ENCODE measurements at places on chromosomes 11 and 22.
A peak's percentile ranks its signal among the peaks of the same experiment; 100 is the strongest.

DNA sequence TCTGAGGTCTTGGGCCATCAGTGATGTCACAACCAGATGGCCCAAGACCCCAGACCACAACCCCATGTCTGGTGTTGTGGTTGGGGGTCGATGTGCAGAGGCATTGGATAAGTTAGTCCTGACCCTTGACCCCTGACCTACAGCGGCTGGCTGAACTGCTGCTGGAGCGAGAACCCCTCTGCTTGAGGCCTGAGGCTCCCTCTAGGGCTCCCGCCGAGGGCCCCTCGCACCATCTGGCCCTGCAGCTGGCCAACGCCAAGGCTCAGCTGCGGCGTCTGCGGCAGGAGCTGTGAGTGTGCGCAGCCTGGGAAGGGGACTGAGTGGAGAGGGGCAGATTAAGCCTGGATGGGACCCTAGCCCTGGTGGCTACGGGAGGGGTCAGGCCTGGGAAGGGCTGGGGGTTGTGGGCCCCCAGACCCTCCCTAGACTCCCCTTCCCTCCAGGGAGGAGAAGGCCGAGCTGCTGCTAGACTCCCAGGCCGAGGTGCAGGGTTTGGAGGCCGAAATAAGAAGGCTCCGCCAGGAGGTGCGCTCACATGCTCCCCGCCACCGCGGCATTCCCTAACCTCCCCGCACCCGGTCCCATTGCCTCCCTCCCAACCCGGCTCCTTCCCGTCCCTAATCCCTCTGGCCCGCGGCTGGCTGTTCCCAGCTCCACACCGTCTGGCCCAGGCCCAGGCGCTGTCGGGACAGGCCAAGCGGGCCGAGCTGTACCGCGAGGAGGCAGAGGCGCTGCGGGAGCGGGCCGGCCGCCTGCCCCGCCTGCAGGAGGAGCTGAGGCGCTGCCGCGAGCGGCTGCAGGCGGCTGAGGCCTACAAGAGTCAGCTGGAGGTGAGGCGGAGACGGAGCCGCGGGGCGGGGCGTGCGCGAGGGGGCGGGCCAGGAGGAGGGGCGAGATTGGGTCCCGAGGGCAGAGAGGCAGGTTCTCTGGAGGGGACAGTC is 2.1 kb downstream of the CCDC88B start:
- DNase-seq, result peak; percentile 95

DNA sequence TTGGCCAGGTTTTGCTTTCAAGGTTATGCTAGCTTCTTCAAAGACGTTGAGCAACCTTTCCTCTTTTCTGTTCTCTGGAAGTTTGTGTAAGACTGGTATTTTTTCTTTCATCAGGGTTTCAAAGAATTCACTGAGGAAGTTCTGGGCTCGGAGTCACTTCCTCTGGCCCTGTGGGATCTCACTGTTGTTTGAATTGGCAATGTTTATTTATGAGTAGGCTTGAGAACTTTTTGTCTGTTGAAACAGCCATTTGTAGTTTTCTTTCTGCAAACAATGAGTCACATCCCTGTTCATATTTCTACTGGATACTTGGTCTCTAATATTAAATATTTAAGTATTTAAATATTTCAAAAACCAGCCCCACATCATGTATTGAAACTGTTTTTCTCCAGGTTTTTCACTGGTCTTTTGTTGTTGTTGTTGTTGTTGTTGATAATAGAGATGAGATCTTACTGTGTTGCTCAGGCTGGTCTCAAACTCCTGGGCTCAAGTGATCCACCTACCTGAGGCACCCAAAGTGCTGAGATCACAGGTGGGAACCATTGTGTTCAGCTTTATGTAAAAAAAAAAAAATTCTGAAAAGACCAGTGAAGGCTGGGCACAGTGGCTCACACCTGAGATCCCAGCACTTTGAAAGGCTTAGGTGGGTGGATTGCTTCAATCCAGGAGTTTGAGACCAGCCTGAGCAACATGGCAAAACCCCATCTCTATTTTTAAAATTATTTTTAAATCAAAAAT is 26.9 kb downstream of the SUSD2 start:
- no peak for DNase-seq

DNA sequence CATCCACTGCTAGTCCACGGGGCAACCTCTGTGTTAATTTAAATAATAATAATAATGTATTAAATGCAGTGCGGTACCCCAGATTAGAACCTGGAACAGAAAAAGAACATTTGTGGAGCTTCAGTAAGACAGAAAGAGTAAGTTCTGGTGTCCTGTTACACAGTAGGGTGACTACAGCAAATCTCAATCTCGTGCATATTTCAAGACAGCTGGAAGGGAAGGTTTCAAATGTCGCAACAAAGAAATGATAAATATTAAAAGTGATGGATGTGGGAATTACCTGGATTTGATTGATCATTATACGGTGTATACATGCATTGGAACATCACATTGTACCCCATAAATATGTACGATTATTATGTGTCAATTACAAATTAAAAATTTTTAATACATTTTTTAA is 1.7 kb upstream of the RAC2 start:
- no peak for DNase-seq

GRCh38 chr11:58675334-58676155 is 53.1 kb downstream of the CNTF start:
- peak; percentile 73 for DNase-seq

DNA sequence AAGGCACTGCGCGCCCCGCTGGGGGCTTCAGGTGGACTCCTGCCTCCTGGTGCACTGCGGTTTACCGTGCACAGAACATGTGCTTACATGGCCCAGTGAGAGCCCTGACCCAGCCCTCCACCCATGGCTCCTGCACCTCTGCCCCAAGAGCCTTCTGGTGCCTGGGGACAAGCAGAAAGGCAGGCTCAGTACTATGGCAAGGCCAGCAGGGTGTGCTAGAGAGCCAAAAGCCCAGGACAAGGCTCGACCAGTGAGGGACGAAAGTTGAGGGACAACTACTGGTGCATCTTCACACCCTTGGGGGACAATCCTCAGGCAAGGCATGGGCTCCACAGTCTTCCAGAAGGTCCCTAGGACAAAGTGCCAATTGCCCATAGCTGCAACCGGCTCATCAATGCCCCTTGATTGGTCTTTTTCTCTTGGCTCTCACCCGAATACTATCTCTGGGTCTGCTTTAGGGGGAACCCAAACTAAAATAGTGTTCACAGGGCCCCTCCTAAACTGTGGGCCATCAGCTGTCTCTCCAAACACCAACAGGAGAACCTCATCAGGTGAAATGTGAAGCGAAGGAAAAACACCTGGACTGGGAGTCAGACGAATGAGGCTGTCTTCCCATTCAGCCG is 13.5 kb downstream of the PGA5 start:
- peak; percentile 49 for DNase-seq

All from NCI-H526 (cell line).